PC-9 (cell line): ENCODE measurements at places on chromosomes 7 and 10. TPM values are rescaled to one million over a fixed set of nuclear protein-coding genes. Genes with fewer than 3 reads are reported as not detected.

DNA sequence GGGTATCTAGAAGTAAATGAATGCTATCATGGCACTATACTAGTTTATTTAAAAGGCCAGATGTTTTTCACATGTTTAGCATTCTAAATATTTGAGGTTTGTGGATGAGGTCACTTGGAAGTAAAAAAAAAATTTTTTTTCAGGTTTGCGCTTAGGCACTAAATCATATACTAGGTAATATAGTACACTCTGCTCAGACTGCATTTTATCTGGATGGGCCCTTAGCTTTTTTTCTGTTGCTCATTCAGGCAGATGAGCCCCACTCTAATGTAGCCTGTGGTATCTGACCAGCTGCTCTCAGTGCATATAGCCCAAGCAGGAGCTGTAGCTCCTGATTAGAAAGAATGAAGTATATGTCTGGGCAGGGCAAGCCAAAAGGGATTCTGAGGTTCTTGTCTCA is 210.1 kb downstream of the AUTS2 start:
- no peaks in the 10 kb centered on the region for H3K27me3 ChIP-seq
- no peaks in the 10 kb centered on the region for H3K36me3 ChIP-seq
- H3K27ac ChIP-seq: no peak overlapping the region
- no peak for DNase-seq

FHIP2A gene
- 16.0 and 18.3 TPM in 2 replicates for total RNA-seq

DNA sequence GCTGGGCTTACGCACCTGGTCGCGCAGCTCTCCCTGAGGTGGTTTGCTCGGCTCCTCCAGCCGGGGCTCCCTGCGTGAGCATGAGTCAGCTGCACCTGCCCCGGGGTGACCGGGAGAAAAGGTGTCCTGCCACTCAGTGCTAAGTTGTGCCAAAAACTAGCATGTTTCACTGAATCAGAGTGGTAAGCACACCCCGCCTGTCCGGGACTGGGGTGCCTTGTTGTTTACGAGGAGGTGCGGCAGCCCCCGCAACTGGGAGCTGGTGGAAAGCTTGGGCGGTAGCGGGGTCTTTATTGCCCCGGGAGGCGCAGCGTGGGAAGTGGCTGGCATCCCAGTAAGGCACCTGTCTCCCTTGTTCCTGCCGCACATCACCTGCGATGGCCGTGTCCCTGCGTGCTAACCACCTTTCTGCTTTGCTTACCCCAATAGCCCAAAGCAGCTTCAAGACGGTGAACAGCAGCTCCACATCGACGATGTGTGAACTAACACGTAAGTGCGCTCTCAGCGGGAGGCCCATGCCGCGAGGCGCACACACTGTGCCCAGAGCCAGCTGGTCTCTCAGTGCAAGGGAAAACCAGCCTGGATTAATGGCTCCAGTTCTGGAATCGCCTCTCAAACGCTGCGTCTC is 506.6 kb upstream of the FOXK1 start:
- H3K27me3 ChIP-seq: peaks cover 98% of the 10 kb centered on the region
- DNase-seq: no peak
- no peaks in the 10 kb centered on the region for H3K36me3 ChIP-seq
- no peak overlapping the region for H3K4me3 ChIP-seq
- H3K27ac ChIP-seq: no peak overlapping the region

DNA sequence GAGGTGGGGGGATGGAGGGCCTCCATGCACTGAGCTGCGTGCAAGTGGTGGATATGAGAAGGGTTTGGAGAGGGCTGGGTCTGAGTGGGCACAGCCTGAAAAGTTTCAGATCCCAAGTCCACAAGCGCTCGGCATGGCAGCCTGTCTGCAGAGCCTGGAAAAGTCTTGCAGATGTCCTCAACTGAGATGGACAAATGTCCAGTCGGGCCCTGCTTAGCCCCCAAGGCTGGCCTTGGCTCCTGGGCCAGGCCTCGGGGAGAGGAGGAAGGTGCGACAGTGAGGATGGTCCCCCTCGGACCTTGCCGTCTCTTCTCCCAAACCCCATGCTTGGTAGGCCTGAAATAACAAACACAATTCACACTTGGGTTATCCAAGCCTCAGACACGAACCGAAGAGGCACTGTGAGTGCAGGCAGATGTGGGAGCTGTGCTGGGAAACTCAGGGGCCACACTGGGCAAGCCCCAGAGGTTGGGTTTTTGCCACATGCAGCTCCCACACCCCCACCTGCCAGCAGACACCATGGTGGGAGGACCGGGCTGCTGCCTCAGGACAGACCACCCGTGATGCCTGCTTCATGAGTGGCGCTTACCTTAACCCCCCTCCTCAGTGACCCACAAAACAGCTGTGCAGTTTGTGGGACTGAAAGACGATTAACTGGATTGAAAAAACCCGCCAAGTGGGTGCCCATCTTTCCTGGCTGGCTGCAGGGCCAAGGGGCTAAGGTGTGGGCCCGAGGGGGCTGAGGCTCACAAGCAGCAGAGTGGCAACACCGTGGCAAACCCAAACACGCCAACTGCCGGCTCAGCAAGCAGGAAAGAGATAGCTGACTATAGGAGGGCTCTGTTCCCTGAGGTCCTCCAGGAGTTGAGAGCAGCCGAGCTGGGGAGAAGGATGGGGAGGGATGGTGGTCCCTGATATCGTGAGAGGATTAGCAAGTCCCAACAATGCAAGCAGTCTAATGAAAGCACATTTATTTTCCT is 156.8 kb downstream of the RNF216 start:
- H3K27ac ChIP-seq: no peak overlapping the region
- no peak for DNase-seq
- no peaks in the 10 kb centered on the region for H3K27me3 ChIP-seq
- no peak overlapping the region for H3K4me3 ChIP-seq
- no peaks in the 10 kb centered on the region for H3K4me1 ChIP-seq
- H3K36me3 ChIP-seq: no peaks in the 10 kb centered on the region

NEUROD6 gene
- total RNA-seq: not detected in 2 replicates

DNA sequence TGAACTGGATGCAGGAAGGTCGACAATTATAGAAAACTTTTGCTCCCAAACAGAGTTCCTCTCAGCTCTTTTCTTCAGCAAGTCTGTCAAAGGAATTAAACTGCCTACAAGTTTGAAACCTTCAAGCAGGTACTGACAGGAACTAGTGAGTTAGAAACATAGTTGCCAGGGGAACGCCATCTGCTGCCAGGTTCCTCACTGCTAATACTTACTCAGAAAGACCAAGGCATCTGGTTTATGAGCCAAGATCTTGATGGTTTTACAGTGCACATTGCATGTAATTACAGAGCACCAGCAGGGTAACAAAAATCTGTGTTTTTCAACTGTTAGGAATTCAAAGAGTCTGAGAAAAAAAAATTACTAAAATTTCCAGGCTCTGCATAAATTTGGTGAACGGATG is 300.0 kb upstream of the NRG3 start:
- H3K27ac ChIP-seq: no peak overlapping the region
- no peaks in the 10 kb centered on the region for H3K36me3 ChIP-seq
- no peak overlapping the region for H3K4me3 ChIP-seq
- H3K27me3 ChIP-seq: no peaks in the 10 kb centered on the region
- H3K4me1 ChIP-seq: no peaks in the 10 kb centered on the region

ADAM22 gene
- 13.0 and 14.0 TPM in 2 replicates for total RNA-seq

SMO gene
- 1.2 and 1.9 TPM in 2 replicates for total RNA-seq

SFRP5 gene
- not detected in 2 replicates for total RNA-seq

DNA sequence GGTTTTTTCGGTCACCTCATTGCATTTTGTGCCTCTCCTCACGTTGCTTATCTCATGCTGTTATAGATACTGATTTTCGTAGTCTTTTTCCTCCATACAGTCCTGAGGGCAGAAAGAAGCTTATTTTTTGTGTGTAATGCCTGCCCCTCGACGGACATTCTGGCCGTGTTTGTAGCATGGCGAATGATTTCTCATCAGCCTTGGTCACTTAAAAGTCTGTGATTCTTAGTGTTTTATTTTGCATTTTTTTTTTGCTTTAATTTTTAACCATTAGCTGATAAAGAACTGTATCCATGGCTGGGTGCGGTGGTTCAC is 469 bp upstream of the NOC3L start:
- peak overlapping the region; percentile 51; the same call in 1 of the 2 replicates for H3K27ac ChIP-seq
- DNase-seq: no peak
- no peaks in the 10 kb centered on the region for H3K27me3 ChIP-seq
- peak overlapping the region; percentile 83 for H3K4me3 ChIP-seq

DNA sequence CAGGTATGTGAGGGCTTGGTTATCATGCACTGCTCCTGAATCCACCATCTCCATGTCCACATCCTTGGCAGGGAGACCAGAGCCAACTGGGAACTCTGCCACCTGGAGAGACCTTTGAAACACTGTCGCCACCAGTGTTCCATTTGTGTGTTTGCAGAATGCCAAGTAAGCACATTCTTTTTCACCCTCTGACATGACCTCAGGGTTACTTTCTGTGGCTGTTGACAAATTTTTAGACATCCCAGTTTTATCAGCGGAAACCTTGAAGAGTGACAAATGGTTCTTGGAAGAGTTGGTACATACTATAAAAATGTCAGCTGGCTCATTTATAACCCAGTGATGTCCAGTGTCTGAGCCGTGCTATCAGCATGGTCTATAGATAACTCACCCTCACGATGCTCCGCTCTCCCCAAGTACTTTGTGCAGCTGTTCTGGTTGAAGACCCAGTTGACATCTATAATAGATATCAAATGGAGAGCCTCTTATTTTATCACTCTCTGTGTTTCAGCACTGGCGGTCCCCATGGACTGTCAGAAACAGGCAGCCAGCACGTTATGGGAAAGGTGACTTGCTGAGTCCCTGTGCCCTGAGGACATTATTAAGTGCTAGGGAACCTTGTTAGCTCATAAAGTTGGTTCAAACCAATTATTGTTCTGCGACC is 563.1 kb upstream of the GALNT17 start:
- H3K4me3 ChIP-seq: no peak overlapping the region
- no peak overlapping the region for H3K27ac ChIP-seq
- H3K36me3 ChIP-seq: no peaks in the 10 kb centered on the region
- peaks cover 6% of the 10 kb centered on the region for H3K27me3 ChIP-seq
- no peaks in the 10 kb centered on the region for H3K4me1 ChIP-seq
- no peak for DNase-seq

DNA sequence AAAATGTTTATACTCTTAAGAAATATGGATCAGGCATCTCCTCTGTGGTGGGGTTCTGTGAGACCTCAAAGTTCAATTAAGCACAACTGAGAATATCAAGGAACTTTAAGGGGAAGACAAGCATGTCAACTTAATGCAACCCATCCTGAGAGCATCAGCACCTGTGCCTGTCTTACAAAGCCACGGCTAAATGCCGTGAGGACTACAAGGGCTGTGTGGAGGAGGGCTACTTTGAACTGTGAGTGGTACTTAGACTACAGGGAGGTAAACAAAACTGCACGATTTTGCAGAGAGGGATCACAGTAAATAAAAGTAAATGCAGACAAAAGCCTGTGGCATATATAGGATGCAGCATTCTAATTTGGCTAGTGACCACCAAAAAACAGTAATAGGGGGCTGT is 139.1 kb downstream of the ATE1 start:
- H3K4me1 ChIP-seq: peaks cover 17% of the 10 kb centered on the region
- H3K27me3 ChIP-seq: no peaks in the 10 kb centered on the region
- H3K36me3 ChIP-seq: no peaks in the 10 kb centered on the region
- no peak overlapping the region for H3K4me3 ChIP-seq
- DNase-seq: no peak

GRCh38 chr7:80957226-80957777 is 38.5 kb upstream of the SEMA3C start:
- H3K4me3 ChIP-seq: no peak overlapping the region
- no peaks in the 10 kb centered on the region for H3K27me3 ChIP-seq
- no peak for DNase-seq
- no peaks in the 10 kb centered on the region for H3K4me1 ChIP-seq

UPK3BL2 gene
- total RNA-seq: 24.3 and 36.8 TPM in 2 replicates

DNA sequence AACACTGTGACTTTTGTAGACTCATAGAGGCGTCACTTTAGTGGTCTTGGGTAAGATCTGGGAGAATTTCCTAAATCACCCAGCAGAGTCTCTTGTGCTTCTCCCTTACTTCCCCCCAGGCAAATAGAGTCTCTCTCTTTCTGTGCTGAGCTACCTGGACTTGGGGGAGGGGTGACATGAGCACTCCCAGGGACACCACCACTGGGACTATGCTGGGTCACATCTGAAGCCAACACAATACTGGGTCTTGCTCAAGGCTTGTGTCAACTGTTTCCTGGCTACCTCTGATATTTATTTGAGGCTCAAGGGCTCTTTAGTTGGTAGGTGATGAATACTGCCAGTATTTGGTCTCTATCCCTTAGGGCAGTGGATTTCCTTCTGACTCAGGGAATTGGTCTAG is 214.6 kb upstream of the TPK1 start:
- H3K27me3 ChIP-seq: no peaks in the 10 kb centered on the region
- no peak for DNase-seq
- no peaks in the 10 kb centered on the region for H3K4me1 ChIP-seq
- no peak overlapping the region for H3K4me3 ChIP-seq
- no peak overlapping the region for H3K27ac ChIP-seq

- H3K4me1 ChIP-seq: no peaks in the 10 kb centered on the region
- H3K36me3 ChIP-seq: no peaks in the 10 kb centered on the region
- H3K27ac ChIP-seq: no peak overlapping the region
- H3K4me3 ChIP-seq: no peak overlapping the region
Observed at GRCh38 chr7:100968650-100969049, 715 bp upstream of the MUC12 start.

- DNase-seq: no peak
- no peak overlapping the region for H3K27ac ChIP-seq
- no peaks in the 10 kb centered on the region for H3K4me1 ChIP-seq
- no peak overlapping the region for H3K4me3 ChIP-seq
- peaks cover 16% of the 10 kb centered on the region; the same call in 1 of the 2 replicates for H3K27me3 ChIP-seq
Observed at GRCh38 chr10:28280652-28281051, 22.2 kb downstream of the MPP7 start.

GRCh38 chr7:37930226-37930948 is 9.9 kb downstream of the EPDR1 start:
- no peaks in the 10 kb centered on the region for H3K4me1 ChIP-seq
- 0 out of 2 replicates have a peak, but pooled peaks cover 6% of the 10 kb centered on the region for H3K27me3 ChIP-seq
- no peaks in the 10 kb centered on the region for H3K36me3 ChIP-seq
- no peak for DNase-seq
- no peak overlapping the region for H3K27ac ChIP-seq

GRCh38 chr7:17328641-17329040 is 30.2 kb downstream of the AHR start:
- peaks cover 67% of the 10 kb centered on the region for H3K36me3 ChIP-seq
- no peaks in the 10 kb centered on the region for H3K4me1 ChIP-seq
- no peaks in the 10 kb centered on the region for H3K27me3 ChIP-seq
- no peak overlapping the region for H3K4me3 ChIP-seq
- no peak overlapping the region for H3K27ac ChIP-seq

GRCh38 chr7:95590387-95591248 is 5.7 kb downstream of the PDK4 start:
- no peak overlapping the region for H3K27ac ChIP-seq
- no peaks in the 10 kb centered on the region for H3K27me3 ChIP-seq
- peaks cover 7% of the 10 kb centered on the region; the same call in 1 of the 2 replicates for H3K36me3 ChIP-seq
- peaks cover 4% of the 10 kb centered on the region for H3K4me1 ChIP-seq
- no peak for DNase-seq

GRCh38 chr7:27826357-27826756 is 86.4 kb downstream of the TAX1BP1 start:
- no peaks in the 10 kb centered on the region for H3K27me3 ChIP-seq
- H3K36me3 ChIP-seq: peaks cover 31% of the 10 kb centered on the region
- no peak overlapping the region for H3K27ac ChIP-seq
- H3K4me3 ChIP-seq: no peak overlapping the region
- DNase-seq: no peak

CREB3L2 gene
- total RNA-seq: 41.2 and 41.9 TPM in 2 replicates
